Ovary (tissue), 10 donors: ENCODE measurements at places on chromosomes 2 and 18. TPM values are rescaled to one million over a fixed set of nuclear protein-coding genes. Genes with fewer than 3 reads are reported as not detected.

DNA sequence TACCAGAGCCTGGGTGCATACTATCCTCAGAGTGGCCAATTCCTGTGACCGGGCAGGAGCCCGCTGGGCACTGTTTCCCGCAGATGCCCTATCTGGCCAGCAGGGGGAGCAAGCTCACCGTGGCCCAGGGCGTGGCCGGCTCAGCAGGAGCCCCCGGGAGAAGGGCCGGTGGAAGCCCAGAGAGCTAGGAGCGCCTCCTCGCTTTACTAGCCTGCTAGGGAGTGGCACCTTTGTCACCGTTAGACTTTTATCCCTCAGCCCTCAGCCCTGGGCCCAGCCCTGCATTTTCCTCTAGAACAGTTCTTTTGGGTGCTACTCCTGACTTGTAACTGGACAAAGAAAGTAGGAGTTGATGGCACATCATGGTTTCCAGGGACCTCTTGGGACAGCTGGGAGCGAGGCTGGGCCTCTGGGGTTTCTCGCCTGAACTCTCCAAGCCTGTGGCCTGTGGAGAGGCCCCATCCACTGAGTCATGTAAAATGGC, 24.0 kb downstream of the TMEM177 start:
- H3K27ac ChIP-seq = no peak overlapping the region
- H3K36me3 ChIP-seq = no peaks in the 10 kb centered on the region
- peak; percentile 69 for DNase-seq

DNA sequence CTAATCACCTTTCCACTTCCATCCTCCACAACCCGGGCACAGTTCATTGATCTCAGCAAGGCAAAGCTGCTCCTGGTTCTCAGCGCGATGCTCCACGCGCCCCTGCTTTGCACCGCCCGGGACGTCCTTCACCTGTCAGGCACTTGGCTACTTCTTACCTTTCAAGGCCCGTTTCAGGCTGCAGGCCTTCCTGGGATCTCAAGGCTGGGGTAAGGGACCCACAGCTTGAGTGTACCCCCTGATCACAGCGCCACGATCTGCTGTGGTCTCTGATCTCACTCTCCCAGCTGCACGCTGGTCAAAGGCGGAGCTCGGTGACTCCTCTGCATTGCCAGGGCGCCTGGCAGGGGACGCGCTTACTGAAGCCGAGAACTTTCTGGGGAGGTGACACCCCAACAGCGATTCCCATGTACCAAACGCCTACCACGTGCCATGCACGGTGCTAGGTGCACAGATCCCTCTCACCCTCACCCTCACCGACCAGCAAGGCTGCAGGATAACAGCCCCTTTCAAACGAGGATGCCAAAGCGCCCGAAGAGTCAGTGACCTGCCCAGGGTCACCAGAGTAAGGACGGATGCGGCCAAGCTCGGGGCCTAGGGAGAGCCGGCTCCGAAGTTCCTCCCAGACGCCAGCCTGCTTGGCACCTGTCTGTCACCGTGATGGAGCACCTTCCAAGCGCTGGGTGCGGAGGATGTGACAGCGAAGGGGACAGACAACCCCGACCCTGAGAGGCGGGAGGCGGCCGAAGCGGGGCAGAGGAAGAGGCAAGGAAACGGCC, 818 bp downstream of the ITGB1BP1 start:
- H3K4me3 ChIP-seq = peak overlapping the region; percentile 74
- no peaks in the 10 kb centered on the region for H3K27me3 ChIP-seq
- no peaks in the 10 kb centered on the region for H3K36me3 ChIP-seq
- peaks cover 6% of the 10 kb centered on the region for H3K4me1 ChIP-seq
- no peak for DNase-seq
- H3K27ac ChIP-seq = peak overlapping the region; percentile 90

GRCh38 chr18:50071397-50071796, 123.5 kb downstream of the MYO5B start:
- no peak for DNase-seq
- no peak overlapping the region for H3K27ac ChIP-seq
- H3K4me3 ChIP-seq = no peak overlapping the region
- H3K4me1 ChIP-seq = no peaks in the 10 kb centered on the region
- no peaks in the 10 kb centered on the region for H3K27me3 ChIP-seq

TMEM178A gene
- polyA plus RNA-seq = 7.0 TPM

REG1B gene
- not detected for polyA plus RNA-seq
